Left renal cortex interstitium (tissue), 4 donors: ENCODE measurements at places on chromosomes 3 and 15.

GRCh38 chr3:154954757-154955156 lies 125.4 kb upstream of the MME start:
- no peak for DNase-seq

- DNase-seq = no peak
These were observed 28.5 kb downstream of the EFCAB12 start for GRCh38 chr3:129399895-129400357.

- no peak for DNase-seq
These were observed 5.4 kb downstream of the TUBGCP5 start for GRCh38 chr15:23033979-23034378.

GRCh38 chr3:191138937-191139336 lies 60.1 kb upstream of the OSTN start:
- DNase-seq = no peak

DNA sequence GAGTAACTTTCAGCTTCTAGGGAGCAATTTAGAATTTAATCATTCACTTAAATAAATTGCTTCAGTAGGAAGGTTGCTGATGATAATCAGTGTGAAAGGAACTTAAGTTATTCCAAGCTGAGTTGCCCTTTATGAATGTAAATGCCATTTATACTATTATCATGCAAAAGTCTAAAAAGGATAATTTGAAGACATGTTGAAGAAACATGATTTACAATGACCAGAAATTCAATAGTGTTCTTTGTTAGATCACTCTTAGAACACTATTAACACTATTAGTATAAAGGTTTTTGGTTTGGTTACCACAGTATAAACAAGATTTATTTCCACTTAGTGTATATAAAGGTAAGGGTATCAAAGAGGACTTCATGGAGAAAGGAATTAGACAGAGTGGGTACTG lies 1.6 kb downstream of the OR4F6 start:
- DNase-seq = no peak

DNA sequence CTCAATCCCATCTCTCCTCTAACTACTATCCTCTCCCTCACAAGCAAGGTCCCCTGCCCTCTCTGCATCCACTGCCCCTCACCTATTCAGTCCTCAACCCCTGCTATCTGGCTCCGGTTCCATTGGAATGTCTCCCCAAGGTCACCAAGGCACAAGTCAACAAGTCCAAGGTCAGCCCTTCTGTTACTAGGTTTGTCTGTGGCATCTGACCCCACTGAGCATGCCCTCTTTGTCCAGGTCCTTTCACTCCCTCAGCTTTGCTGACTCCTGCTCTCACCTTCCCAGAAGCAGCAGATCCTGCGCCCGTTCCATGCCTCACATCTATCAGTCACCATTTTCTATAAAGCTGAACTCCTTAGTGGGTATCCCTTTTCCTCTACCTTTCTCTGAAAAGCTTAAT lies 8.3 kb upstream of the SEMA7A start:
- DNase-seq = no peak

- no peak for DNase-seq
These were observed 75.0 kb downstream of the PEX5L start for GRCh38 chr3:179961703-179962078.

GRCh38 chr3:77014226-77014625 lies 25.7 kb upstream of the ROBO2 start:
- DNase-seq = no peak

DNA sequence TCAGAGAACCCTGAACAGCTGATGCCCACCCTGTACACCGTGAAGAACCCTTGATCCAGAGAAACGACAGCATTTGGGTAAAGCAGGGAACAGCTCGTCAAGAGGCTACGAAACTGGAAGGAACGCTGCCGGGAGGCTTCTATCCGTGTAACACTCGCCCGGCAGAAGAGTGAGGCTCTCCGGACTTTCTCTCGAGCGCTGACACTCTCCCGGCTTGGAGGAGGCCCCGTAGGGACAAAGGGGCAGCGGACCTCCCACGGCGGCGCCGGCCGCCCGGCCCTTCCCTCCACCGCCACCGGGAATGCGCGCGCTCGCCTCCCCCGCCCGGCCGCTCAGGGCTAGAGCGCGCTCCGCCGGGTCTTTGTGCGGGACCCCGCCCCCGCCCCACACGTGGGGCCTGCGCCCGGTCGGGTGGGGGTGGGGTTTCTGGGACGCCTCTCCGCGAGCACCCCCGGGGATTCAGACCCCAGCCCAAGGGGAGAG lies 1.7 kb downstream of the HYAL2 start:
- DNase-seq = no peak

GRCh38 chr3:152874896-152875749 lies 40.2 kb downstream of the P2RY1 start:
- DNase-seq = no peak

- DNase-seq = no peak
These were observed 73.0 kb upstream of the VGLL4 start for GRCh38 chr3:11716573-11717290.

DNA sequence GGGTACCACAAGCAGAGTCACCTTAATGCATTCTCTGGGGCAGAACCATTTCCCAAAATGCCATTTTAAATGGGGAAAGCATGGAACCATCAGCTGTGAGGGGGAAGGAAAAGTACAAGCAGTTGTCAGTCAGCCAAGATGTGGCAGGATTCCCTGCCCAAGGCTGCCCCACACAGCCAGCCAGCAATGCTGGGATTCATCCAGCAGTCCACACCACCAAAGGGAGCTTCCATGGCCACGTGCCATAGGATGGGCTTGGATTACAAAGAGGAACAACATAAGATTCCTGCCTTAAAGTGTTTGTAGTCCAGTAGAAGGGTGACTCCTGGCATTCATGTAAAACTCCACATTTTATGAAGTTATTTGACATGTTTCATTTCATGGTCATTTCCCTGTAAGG lies 233.3 kb downstream of the SHOX2 start:
- DNase-seq = no peak

DNA sequence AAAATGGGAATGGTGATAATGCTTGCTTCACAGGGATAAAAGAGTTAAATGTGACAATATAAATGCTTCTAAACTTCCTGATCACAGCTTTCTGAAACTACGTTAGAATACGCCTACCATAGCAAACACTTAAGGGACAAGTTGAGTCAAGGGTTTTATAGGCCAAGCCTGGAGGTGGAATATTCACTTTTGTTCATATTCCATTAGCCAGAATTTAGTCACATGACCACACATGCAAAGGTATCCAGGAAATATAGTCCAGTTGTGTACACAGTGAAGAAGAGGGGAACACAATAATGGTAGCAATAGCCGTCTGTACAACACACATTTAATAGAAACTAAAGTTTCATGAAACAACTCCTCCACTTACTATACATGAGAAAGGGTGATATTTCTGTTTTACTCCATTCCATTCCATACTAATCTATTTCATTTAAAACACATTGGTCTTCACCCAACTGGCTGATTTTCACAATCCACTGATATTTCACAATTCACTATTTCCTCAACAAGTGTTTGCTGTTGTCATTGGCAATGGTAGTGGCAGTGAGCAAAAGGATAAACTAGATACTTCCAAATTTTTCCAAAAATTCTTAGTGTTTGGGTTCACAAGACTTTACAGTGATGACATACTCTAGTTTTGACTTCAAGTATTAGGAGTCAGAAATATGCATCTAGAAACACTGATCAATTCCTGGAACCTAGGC lies 270.9 kb downstream of the ERC2 start:
- DNase-seq = no peak

DNA sequence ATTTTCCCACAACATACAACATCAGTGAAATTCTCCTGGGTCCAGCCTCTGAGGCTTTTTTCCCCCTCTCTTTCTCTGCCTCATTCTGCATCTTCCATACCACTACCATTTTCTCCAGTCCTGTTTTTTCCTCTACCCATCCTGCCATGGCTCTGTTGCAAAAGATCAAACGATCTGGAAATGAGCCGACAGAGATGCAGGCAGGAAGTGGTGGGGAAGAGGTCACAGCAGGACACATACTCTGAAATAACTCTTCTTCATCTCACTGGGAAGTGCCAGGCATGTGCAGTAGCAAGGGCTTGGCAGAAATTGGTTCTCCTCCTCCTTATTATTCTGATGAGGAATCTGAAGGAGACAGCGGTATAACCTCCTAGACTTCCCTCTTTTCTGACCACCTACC lies 114.3 kb downstream of the CORO2B start:
- DNase-seq = no peak

DNA sequence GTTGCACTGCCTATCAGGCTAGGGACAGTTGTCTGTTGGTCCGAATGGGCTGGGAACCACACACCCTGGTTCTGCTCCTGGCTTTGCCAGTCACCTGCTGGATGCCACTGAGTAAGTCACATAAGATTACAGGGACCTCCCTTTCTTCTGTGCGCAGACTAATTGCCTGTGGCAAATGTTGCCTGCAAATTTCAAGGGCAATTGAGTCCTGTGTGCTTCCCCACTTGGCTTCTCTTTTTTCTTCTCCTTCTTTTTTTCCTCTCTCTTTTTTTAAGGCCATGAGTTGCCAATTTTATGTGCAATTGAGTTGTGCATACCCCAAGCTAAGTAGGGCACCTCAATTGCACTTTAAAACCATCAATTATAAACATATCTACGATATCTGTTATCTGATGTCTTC lies 963.4 kb downstream of the MCTP2 start:
- DNase-seq = no peak
